ENCODE measurements at places on chromosomes 1 and 21.
A peak's percentile ranks its signal among the peaks of the same experiment; 100 is the strongest.

GRCh38 chr1:48602349-48602748, 130.3 kb upstream of the SPATA6 start:
- DNase-seq: no peak

GRCh38 chr1:224095867-224096266, 18.0 kb upstream of the FBXO28 start:
- DNase-seq: no peak

GRCh38 chr1:116794371-116794770, 40.1 kb downstream of the CD2 start:
- DNase-seq: no peak

- DNase-seq: no peak
These were observed 37.3 kb upstream of the RUNX1 start for GRCh38 chr21:35086357-35086756.

GRCh38 chr1:48099072-48099773, 102.0 kb upstream of the TRABD2B start:
- peak; percentile 18 for DNase-seq

- no peak for DNase-seq
These were observed 248.8 kb upstream of the USP24 start for GRCh38 chr1:55463814-55464475.

GRCh38 chr1:59919746-59920145, 6.8 kb downstream of the CYP2J2 start:
- no peak for DNase-seq
